ENCODE measurements at places on chromosomes 2 and 18. TPM values are rescaled to one million over a fixed set of nuclear protein-coding genes. Genes with fewer than 3 reads are reported as not detected.
A peak's percentile ranks its signal among the peaks of the same experiment; 100 is the strongest.

GAREM1 gene
- total RNA-seq, result 1.5 TPM

TCF4 gene
- total RNA-seq, result 24.1 TPM

GRCh38 chr2:98564541-98565132, 43.7 kb downstream of the COA5 start:
- DNase-seq, result no peak

DSG2 gene
- 22.3 TPM for total RNA-seq

DNA sequence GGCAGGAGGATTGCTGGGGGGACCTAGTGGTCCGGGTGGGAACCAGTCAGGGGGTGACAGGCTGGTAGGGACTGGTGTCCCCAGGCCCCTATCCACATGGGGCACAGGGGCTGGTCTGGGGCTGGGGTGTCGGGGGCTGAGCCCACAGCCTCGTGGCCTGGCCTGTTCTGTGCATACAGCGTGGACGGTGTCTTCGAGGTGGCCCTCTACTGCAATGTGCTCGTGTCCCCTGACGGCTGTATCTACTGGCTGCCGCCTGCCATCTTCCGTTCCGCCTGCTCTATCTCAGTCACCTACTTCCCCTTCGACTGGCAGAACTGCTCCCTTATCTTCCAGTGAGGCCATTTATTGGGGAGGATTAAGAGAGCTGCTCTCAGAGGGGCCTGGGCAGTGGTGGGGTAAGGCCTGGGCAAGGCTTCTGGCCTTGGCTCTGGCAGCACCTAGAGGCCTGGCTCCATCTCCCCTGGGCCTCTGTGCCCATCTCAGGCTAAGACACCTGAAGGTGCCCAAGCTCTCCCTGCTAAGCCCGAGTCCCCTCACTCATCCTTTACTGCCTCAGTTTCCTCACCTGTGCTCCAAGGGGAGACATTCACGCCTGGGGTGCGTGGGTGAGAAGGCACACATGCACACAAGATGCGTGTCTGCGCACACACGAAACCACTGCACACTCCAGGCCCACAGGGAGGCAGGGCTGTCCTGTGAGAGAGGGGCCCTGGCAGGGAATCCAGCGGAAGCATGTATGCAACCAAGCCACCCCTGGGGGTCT, 1.9 kb downstream of the CHRNG start:
- no peak for DNase-seq

DNA sequence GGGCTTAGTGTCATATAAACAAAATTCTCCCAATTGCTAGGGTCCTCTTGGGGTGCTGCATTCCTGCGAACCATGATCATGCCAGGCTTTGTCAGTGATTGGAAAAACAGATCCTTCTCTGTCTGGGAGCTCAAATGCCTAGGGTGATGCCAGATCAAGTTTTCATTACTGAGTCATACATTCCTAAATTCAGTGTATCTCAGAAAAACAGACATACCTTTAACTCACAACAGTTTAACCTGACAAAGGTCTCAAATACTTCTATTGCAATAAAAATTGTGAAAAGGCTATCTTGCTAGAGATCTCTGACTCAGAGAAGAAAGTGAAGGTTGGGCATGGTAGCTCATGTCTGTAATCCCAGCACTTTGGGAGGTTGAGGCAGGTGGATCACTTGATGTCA, 86.9 kb downstream of the SH3YL1 start:
- peak; percentile 39 for DNase-seq

GRCh38 chr2:88236666-88237065, 66.5 kb downstream of the THNSL2 start:
- DNase-seq, result no peak

DNA sequence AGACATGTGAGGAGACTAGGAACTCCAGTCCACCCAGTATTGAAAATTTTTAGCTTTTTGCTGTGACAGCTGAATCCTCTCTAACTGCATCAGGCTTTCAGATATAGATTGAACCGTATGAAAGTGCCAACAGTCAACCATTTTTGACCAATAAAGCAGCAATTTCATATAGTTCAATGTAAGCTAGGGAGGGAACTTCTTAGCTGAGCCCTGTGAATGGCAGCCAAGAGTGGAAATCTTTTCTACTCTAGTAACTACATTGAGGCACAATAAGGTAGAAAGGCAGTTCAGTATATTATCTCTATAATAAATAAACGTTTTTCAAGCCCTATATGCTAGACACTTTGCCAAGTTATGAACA, 96.3 kb upstream of the TANK start:
- DNase-seq, result no peak

BOLL gene
- not detected for total RNA-seq

GRCh38 chr2:88054782-88055370, 707 bp downstream of the KRCC1 start:
- DNase-seq, result peak; percentile 19

GRCh38 chr18:31206787-31207381, 44.2 kb upstream of the DSC1 start:
- DNase-seq, result peak; percentile 87

DNA sequence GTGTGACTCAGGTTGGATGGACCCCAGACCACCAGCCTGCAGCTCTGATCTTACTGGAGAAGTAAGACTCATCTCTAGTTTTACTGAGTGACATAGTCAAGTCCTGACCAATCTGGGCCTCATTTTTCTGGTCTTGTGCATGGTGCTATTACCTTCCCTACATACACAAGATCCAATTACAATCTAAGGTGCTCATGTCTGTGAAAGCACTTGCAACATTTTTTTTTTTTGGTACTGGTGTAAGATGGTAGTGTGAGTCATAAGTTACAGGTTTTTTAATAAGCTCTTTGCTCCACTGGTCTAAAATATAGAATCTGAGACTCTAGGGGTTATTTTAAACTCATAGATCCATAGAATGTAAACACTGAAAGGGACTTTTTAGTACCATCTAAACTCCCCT, 117.3 kb upstream of the EFEMP1 start:
- DNase-seq, result no peak

GAREM2 gene
- total RNA-seq, result 0.06 TPM

- DNase-seq, result no peak
Measured at GRCh38 chr2:136863874-136864273, 98.5 kb downstream of the THSD7B start.

- DNase-seq, result no peak
Measured at GRCh38 chr18:10315522-10315921, 138.9 kb upstream of the APCDD1 start.

GRCh38 chr2:227460070-227460485, 11.9 kb upstream of the AGFG1 start:
- DNase-seq, result peak; percentile 92

DNA sequence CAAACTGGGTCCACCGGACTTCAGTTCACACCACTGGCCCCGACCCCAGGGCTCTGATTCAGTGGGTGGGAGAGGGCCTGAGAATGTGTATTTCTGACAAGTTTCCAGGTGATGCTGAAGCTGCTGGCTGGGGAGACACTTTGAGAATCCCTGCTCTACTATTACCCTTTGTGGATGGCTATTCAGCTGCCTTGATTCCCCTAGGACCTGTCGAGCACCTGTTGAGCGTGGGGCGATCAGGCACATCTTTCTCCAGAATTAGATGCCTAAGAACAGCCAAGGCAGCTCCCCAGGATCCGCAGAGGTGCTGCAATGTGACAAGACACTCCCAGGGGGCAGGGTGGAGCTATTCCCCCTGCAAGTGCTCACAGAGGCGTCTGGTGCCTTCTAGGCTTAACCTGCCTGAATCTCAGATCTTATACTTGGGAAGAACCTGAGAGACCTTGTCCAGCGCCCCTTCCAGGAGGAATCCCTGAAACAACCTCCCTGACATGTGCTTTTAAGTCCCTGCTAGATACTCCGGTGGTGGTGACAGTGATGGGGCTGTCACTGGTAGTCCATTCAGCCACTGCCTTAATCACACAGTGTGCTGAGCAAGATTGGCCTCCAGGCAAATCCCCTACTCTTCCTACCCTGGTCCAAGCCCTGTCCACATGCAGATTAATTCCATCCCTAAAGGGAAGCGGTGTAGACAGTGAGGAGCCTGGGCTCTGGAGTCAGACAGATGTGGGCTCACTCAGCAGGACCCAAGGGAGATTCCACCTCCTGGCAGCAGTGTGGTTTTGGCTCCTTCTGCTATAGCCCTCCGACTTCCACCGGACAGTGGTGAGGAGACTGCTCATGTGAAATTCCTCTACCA, 43.4 kb upstream of the OTOF start:
- peak; percentile 49 for DNase-seq

SALL3 gene
- total RNA-seq, result 4.1 TPM

GRCh38 chr2:126781206-126781605, 117.5 kb upstream of the TEX51 start:
- DNase-seq, result no peak

GRCh38 chr2:232365621-232366321, 12.8 kb upstream of the ALPP start:
- DNase-seq, result peak; percentile 60

ADAM23 gene
- total RNA-seq, result 1.1 TPM

CREG2 gene
- total RNA-seq, result 0.74 TPM

DNA sequence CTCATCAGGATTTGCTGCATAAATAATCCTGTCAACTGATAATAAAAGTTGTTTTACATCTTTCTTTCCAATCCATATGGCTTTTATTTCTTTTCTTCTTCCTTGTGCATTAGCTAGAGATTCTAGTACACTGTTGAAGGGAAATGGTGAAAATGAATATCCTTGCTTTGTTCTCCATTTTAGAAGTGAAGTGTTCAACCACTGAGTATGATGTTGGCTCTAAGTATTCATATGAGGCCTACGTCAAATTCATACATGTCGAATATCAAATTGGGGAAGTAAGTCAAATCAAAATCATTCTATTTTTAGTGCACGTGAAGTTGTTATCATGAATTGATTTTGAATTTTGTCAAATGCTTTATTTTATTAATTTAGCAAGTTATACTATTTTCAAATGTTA, 7.8 kb upstream of the ACKR3 start:
- no peak for DNase-seq

DNA sequence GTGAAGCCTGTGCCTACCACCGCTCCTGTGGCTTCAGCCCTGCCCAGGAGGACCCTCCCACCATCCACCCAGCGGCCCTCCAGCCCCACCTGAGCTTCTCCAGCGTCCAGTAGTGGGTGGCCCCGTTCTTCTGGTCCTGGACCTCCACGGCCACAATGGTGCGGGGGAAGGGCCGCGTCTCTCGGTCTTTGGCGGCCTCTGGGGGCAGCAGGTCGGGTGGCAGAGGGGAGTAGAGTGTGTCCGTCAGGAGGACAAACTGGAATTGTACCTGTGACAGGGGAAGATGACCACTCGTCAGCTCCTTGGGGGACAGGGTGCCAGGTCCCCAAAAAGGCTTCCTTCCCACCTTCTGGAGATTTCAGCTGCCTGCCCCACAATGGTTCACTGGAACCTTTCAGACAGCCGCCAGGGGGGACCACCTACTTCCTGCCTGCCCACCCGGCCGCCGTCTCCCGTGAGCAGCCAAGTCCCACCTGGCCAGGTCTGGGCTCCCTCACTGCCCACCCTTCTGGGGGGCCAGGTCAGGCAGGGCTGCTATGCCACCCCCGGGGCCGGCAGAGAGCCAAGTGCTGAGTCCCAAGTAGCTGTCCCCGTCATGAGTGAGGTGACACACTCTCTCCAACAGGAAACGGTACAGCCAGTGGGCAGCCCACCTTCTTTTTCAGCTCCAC, 59.3 kb downstream of the KIF1A start:
- DNase-seq, result no peak

GRCh38 chr18:24080861-24081260, 58.0 kb upstream of the CABYR start:
- no peak for DNase-seq

TCF23 gene
- total RNA-seq, result not detected

DNA sequence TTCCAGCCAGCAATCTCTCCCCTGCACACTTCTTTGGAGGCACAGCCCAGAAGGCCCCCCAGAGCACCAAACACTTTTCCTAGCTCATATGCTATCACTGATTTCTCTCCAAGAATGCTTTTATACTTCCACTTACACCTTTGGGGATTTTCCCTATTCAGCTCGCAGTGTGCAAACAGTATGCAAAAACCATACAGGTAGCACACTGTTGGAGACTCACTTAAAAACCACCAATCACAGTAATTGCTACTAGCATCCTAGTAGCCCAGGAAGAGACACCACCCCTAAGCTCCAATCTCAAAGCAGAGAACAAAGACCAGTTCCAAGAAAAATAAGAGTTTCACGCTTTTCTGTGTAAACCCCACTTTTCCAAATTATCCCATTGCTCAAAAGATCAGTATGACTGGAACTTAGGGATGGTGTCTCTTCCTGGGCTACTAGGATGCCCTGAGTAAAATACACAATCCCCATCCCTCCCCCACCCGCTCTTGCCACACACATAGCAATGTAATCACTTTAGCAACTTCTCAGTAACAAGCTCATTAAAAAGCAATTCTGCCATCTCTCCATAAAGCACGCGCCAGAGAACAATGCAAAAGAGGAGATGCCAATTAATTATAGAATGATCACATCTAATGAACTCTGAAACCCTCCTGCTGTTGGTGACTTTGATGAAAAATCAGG, 43.0 kb downstream of the KLF7 start:
- no peak for DNase-seq

Measured in Daoy (cell line).